DMS153 (cell line): ENCODE measurements at places on chromosomes 7 and 10.

- DNase-seq, result no peak
Measured at GRCh38 chr7:155724327-155725005, 80.0 kb downstream of the RBM33 start.

DNA sequence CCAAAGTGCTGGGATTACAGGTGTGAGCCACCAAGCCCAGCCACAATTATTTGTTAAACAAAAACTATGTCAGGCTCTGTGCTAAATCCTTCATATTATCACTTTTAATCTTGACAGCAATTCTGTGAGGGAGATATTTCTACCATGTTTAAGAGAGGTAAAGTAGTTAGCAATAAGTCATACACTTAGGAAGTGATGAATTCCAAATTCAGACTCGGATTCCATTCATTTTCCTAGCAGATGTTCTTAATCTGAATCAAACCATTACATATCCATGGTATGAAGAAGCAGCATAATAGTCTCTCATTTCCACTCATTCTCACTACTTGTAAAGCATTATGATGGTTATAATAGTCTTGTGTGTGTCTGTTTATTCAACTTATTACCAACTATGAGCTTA, 2.9 kb upstream of the CD36 start:
- no peak for DNase-seq

GRCh38 chr7:151432658-151433521, 7.1 kb downstream of the CRYGN start:
- DNase-seq, result no peak

- no peak for DNase-seq
Measured at GRCh38 chr10:92923416-92923815, 75.1 kb downstream of the EXOC6 start.

DNA sequence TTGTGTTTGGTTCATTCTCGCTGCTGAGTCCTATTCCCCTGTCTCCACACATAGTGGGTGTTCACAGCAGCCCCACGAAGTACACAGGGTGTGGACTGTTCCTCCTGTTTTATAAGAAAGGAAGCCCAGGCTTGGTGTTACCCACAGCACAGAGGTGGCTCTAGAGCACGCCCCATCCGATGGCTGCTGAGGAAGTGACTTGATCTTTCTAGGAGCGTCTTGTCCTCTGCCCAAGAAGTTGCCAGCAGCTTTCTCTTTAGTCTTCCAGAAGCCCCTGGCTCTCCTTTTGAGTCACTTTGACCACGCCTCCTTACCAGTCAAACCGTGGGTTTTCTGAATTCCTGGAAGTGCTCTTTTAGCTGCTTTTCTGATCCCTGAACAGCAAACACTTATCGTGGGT, 94.0 kb downstream of the GRK5 start:
- no peak for DNase-seq
